ENCODE measurements at places on chromosomes 1 and 21. TPM values are rescaled to one million over a fixed set of nuclear protein-coding genes. Genes with fewer than 3 reads are reported as not detected.

Gene GOLPH3L
- total RNA-seq = 18.8 TPM

Gene PLA2G4A
- 8.9 TPM for total RNA-seq

Gene LCE1D
- total RNA-seq = not detected

Gene PLA2G2A
- not detected for total RNA-seq

Gene NT5C1A
- total RNA-seq = 4.1 TPM

Gene WNT2B
- 8.5 TPM for total RNA-seq

Gene GBP7
- not detected for total RNA-seq

Gene WDR3
- 11.2 TPM for total RNA-seq

Gene GBP2
- total RNA-seq = 4.8 TPM

Gene FAM43B
- 1.2 TPM for total RNA-seq

Gene PDC
- not detected for total RNA-seq

Gene TMEM61
- total RNA-seq = 3.0 TPM

Gene NTMT2
- total RNA-seq = not detected

Gene GBP6
- 0.12 TPM for total RNA-seq

Gene CHODL
- 42.3 TPM for total RNA-seq
